Left colon (tissue), 2 donors: ENCODE measurements at places on chromosomes 5 and 9. TPM values are rescaled to one million over a fixed set of nuclear protein-coding genes. Genes with fewer than 3 reads are reported as not detected.
A peak's percentile ranks its signal among the peaks of the same experiment; 100 is the strongest.

Gene SPATA31C1
- not detected for total RNA-seq

Gene CFAP90
- total RNA-seq, result not detected

Gene LCP2
- total RNA-seq, result 5.9 TPM

Gene DNAH5
- 0.47 TPM for total RNA-seq

Gene ADCY2
- 2.3 TPM for total RNA-seq

Gene PLAC8L1
- total RNA-seq, result 0.49 TPM

Gene EQTN
- total RNA-seq, result 0.45 TPM

Gene OLFML2A
- 3.3 TPM for total RNA-seq

GRCh38 chr9:80426992-80427391 is 855.2 kb downstream of the TLE4 start:
- DNase-seq, result no peak

DNA sequence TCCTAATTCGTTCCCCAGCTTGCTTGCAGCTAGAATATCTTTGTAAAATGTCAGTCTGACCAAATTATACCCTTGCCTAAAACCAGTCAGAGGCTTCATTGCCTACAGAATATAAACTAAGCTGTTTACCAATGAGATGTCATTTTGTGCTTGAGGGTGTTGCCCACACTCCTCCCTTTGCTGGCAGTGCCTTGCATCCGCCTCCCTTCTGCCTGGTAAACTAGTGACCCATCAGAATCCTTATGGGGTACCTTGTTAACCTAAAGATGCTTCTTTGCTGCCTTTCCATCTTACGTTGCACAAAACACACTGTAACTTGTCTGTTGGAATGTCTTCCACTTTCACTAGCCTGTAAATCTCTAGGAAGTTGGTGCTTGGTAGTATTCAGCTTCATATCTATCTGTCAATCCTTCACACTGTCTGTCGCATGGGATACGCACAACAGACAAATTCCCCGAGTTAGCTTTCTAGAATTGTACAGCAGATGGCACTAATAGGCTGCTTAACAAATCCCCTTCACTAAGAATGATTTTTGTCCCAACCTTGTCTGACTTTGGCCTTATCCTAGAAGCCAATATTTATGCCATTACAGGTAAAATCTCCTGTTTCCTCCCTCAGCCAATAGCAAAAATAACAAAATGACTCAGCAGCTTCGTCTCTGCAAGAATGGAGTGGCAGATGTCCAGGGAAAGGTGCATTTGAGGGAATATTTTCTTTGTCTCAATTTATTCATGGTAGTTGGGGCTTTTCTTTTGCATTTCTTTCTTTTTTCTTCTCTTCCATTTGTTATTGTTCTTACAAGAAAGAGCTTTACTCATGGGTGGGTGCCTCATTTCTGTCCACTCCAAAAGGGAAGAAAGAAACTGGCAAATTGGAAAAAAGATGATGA is 3.0 kb downstream of the NUDT2 start:
- no peak for DNase-seq

- no peak for DNase-seq
Observed at GRCh38 chr5:11385901-11386293, 518.3 kb downstream of the CTNND2 start.

GRCh38 chr5:72377910-72378638 is 57.9 kb downstream of the PTCD2 start:
- no peak for DNase-seq

- no peak for DNase-seq
Observed at GRCh38 chr9:116789081-116789480, 102.0 kb downstream of the TRIM32 start.

DNA sequence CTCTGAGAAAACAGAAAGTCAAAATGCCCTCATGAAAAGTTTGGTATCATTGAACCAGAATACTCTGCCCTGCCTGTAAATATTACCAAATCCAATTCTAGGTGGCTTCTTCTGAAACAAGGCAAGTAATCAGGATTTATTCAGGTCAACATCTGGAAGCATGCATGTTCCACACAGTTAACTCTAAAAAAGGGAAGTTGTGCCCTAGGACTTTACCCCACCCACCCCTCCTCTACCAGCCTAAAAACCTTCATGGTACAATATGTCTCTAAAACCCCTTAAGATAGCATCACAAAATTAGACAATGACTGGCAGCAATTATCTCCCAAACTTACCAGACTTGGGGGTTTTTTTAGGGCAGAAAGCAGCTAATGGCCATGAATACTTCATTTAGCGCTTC is 414.8 kb upstream of the SLC30A5 start:
- DNase-seq, result no peak

- DNase-seq, result no peak
Observed at GRCh38 chr5:34716986-34717385, 60.9 kb downstream of the RAI14 start.

DNA sequence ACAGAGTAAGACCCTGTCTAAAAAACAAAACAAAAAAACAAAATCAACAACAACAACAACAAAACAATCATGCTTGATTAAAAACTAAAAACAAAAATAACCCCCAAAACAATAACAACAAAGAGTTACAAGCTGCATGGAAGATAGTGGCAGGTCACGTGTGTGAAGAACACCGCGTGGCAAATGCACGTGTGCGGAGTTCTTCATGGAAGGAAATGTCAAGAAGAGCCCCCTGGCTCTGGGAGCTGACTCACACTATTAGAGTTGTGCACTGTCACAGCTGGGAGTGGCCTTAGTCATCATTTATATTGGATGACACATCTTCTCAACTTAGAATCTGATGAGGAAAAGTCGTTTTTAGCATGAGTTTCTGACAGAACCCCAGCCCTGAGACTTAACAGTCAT is 110.5 kb downstream of the JMY start:
- DNase-seq, result no peak

GRCh38 chr9:98985596-98985995 is 41.9 kb downstream of the COL15A1 start:
- DNase-seq, result no peak

- no peak for DNase-seq
Observed at GRCh38 chr9:123649909-123650308, 280.0 kb downstream of the DENND1A start.

GRCh38 chr5:74581988-74582365 is 58.6 kb downstream of the ENC1 start:
- DNase-seq, result peak; percentile 52

DNA sequence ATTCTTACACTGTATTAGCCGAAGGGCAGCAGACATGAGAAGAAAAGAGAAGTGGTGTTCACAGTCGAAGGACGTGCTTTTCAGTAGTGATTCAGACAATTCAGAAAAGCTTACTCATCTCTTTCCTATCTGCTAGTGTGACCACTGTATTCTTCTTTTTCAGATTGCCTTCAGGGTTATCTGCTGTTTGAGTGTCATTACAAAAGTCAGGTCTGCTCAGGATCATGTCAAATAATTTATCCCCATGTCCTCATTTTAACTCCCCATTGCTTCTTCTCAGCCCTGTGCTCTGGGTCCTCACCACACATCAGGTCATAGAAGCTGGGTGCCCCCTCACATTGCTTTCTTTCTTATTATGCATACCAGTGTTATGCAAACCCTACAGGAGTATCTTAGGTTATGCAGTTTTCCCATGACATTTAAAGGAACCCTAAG is 394.0 kb downstream of the CETN3 start:
- no peak for DNase-seq

DNA sequence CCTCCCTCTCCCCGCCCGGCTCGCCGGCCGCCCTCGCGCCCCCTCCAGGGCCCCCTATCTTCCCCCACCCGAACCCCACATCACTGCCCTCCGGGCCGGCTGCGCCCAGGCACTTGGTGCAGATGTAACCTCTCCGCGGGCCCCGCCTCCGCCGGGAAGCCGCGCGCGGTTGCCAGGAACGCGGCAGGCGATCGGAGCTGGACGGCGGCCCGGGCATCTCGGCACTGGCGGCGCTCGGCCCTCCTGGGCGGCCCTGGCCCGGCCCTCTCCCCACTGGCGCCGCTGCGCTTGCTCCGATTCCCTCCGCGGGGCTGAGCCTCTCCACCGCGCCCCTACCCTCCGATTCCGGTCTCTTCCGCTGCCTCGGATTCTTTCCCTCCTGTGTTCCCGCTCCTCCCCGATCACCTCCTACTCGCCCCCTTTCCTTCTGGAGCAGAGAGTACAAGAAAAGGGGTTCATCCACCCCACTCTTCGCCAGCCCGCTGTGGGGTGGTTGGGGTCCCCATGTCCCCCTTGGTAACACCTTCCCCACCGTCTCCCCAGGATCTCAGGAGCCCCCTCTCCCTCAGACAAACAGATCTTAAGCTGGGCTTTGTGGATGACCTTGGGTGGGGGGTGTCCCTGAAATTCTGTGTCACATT is 70.6 kb downstream of the C9orf50 start:
- peak; percentile 63 for DNase-seq

DNA sequence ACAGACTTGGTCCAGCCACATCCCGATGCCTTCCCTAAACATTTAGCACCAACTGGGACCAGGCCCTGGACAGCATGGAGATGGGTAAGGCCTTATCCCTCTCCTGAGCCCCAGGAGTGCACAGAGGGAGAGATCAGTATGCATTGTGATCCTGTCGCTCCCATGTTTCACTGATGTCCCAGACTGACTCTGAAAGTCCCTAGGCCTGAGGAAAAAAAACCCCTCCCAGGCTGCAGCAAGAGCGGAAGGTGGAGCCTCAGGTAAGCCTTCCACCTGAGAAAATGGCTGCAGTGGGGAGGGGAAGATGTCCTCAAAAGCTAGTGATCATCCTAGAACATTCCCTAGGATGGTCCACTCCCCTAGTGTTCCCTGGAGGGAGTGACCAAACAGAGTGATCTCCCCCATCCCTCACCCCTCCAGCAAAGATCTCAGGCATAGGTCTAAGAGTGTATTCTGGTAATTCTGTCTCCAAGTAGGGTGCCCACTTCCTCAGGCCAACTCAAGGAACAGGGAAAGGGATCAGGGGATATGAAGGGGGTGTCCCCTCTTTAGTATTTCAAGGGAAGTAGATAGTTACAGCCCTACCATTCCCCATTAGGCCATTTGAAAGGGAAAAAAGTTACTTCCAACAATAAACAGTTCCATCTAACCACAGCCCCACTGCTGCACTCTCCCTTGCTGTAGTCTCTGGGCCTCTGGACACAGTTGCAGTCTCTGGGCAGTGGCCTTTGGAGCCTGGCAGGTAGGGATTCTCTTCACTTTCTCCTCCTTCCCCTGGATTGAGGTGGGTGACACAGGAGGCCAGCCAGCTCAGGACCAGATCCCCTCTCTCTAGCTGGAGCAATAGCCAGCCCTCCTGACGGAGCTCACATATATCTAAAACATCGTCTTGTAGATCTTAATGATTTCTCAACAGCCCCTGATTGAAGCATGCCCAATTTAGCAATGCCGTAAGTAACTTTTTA is 6.8 kb upstream of the CXXC5 start:
- DNase-seq, result no peak

DNA sequence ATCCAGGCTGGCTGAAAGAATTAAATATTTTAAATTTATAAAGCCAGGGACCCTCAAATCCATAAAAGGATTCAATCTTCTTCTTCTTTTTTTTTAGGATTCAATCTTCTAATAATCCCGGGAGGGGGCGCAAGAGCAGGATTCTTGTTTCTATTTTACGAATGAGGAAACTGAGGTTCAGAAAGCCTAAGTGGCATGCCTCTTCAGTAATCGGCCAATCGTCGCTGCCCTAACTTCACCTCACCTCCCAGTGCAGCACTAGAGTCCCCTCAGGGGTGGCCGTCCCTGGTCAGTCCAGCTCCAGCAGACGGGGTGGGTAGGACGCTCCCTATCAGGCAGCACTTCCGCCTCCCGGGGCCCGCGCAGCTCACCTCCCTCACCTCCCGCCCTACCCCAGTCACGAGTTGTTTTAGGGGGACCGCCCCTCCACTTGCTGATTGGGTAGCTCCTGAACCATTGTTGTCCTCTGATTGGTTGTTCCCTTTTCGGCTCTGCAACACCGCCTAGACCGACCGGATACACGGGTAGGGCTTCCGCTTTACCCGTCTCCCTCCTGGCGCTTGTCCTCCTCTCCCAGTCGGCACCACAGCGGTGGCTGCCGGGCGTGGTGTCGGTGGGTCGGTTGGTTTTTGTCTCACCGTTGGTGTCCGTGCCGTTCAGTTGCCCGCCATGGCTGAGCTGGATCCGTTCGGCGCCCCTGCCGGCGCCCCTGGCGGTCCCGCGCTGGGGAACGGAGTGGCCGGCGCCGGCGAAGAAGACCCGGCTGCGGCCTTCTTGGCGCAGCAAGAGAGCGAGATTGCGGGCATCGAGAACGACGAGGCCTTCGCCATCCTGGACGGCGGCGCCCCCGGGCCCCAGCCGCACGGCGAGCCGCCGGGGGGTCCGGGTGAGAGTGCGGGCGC is at the start of gene CLTA:
Gene CLTA (plus strand): TSS at position 534 of the 902 bp plus-strand sequence. CDS start 136 bp downstream, at position 670.
- peak; percentile 94 for DNase-seq

- no peak for DNase-seq
Observed at GRCh38 chr5:149221326-149221725, 50.3 kb upstream of the AFAP1L1 start.

DNA sequence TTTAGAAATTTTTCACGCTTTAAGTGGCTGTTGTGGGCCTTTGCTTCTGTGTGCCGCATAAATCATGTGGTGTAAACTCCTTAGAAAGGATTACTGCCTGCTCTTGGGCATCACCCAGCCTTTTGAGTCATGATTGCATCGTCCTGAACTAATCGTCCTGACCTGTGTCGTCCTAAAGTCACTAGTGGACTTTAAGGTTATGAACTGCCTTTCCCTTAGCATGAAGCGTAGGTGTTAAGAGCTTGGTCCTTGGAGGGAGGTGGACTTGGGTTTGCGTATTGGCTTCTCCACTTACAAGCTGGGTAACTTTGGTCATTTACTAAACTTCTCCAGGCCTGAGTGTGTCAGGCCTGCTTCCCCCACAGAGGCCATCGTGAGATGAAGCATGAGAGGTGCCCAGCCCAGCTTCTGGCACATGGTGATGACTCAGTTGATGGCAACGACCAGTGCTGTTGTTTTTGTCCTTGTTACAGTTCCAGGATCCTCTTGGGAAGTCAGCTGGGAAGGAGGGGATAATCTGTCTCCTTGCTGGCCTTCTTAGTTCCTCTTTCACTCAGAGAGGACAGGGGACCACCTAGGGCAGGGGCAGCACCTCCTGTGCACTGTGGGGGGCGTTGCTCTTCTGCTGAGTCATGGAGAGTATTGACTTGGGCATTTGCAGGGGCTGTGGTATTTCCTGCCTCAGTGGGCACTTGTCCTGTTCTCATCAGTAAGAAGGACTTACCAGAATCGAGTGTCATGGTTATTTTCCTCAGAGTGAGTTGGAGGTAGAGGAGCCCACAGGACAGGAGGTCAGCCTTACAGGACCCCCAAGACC is 54.2 kb upstream of the NCS1 start:
- peak; percentile 48 for DNase-seq

- DNase-seq, result no peak
Observed at GRCh38 chr9:10015755-10016154, 597.0 kb downstream of the PTPRD start.

GRCh38 chr5:172455511-172456061 is 1.3 kb upstream of the SH3PXD2B start:
- no peak for DNase-seq

GRCh38 chr5:150350524-150351344 is 6.8 kb upstream of the TCOF1 start:
- DNase-seq, result peak; percentile 85
